Pons (tissue), 1 donor: ENCODE measurements at places on chromosomes 4 and X.

GRCh38 chrX:1449036-1449822 is 3.5 kb downstream of the ASMTL start:
- DNase-seq, result no peak

GRCh38 chrX:154396973-154397887 is 947 bp upstream of the RPL10 start:
- DNase-seq, result peak; percentile 26

DNA sequence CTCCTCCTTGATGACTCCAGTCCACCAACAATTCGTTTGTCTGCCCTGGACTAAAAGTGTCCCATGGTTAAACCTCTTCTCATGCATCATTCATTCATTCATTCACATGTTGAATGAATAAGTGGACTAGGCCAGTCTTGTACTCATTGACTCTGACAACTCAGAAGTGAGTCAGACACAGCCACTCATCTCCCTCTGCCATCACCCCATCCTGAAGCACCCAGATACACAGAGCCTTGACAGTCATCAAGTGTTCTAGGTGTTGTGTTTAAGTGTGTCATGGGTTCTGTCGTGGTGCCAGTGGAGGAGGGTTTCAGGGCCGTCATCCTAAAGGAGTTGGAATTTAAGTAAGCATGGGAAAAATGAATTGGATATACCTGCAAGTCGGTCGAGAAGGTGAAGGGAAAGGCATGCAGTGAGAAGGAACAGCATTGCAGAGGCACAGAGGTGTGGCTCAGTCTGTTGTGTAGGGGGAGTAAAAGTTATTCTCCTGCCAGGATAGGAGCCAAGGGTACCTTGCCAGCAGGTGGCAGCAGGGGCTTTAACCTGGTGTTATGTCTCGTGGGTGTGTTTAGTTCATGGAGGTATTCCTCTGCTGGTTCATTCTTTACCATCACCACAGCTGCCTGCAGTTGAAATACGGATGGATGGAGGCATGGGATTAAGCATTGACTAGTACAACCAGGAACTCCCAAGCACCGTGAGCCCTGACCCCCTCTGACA is 18.3 kb downstream of the MAGED2 start:
- DNase-seq, result no peak

DNA sequence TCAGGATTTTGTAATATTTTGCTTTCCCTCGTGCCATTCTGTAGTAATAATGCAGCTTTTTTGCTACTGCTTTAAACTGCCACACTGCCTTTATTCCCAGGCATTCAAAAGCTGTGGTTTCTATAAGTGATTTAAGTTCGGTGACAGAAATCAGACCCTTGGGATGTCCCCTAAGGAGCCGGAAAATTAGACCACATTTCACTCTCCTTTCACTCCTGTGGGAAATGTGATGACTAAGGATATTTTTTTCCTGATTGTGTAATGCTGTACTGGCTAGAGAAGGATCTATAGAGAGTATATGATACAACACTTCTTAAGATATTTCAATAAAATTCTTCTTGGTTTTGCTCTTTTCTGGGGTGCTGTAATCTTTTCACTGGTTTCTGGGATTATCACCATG is 24.4 kb downstream of the UGT2A3 start:
- DNase-seq, result no peak

GRCh38 chr4:142752202-142752786 is 93.8 kb downstream of the INPP4B start:
- DNase-seq, result peak; percentile 12

- no peak for DNase-seq
Observed at GRCh38 chr4:102694791-102695190, 66.0 kb downstream of the MANBA start.

DNA sequence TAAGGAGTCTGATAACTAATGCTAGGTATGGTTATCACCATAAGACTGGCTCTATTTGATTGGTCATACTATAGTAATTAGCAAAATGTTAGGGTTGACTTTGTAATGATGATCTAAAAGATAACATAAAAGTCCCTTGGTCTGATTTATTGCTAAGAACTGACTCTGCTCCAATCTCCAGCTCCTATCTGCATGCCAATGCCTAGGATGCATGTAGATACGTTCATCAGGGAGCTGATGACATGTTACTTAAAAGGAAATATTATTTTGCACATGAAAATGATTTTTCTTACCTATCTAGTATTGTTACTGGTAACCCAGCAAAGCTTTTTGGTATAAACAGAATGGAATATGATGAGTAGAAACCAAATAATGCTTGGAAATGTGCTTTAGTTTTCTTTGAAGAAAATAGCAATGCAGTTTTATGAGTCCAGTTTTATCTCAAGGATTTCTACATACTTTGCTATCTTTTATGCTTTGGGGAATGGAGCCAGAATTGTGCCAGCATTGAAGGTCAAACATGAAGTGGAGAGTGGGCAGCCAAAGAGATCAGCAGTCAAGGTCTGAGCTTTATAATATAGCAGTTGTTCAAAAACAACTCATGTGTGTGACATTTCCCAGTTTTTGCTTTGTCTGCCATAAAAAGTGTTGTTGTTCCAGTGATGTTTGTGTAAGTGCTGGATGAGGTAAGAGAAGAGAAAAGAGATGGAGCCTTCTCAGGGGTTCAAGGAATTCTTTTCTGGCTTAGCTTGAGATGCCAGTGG is 121.0 kb downstream of the ARHGAP24 start:
- DNase-seq, result no peak

GRCh38 chr4:180674619-180675358 is 1568.4 kb upstream of the TENM3 start:
- no peak for DNase-seq

DNA sequence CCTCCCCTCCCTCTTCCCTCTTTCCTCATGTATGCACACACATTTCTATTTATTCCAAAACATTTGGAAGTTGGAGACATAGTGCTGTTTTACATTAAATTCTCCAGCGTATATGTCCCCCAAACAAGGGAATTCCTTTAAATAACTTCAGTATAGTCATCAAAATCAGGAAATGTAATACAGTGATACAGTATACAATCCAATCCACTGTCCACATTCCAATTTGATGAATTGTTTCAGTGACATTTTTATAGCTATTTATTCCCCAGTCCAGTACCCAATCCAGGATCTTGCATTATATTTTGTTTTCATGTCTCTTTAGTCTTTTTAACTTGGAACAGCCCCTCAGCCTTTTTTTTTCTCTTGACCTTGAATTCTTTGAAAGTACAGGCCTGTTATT is 233.0 kb downstream of the DKK2 start:
- no peak for DNase-seq

- peak; percentile 31 for DNase-seq
Observed at GRCh38 chrX:128975745-128976144, 547.5 kb downstream of the SMARCA1 start.

- DNase-seq, result no peak
Observed at GRCh38 chr4:83318666-83319065, 16.0 kb downstream of the HPSE start.

DNA sequence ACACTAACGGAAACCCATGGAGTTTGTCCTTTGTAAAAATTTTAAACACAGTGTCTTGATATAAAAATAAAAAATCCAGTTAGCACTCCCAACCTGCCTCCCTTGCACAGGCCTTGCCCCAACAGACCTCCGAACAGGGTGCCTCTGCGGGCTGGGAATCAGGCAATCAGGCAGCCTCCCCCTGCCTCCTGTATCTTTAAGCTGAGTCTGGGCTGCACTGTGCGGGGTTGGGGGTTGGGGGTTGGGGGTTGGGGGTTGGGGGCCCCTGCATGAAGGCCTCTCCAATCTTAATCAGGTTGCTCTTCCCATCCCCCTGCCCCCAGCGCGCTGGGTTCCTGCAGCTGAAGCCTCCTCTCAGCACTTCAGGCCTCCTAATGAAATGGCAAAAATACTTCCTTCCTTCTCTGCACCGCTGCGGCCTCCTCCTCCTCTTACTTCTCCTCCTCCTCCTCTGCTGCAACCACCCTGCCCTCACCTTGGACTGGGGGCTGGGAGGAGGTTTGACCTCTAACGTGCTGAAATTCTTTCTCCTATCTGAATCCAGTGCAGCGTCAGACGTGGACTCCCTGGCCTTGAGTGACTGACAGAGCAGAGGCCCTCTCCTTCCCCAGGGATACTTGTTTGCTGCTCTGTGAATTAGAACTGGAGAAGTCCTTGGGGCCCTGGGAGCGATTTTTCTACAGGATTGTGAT is 26.6 kb downstream of the NLGN3 start:
- DNase-seq, result no peak

DNA sequence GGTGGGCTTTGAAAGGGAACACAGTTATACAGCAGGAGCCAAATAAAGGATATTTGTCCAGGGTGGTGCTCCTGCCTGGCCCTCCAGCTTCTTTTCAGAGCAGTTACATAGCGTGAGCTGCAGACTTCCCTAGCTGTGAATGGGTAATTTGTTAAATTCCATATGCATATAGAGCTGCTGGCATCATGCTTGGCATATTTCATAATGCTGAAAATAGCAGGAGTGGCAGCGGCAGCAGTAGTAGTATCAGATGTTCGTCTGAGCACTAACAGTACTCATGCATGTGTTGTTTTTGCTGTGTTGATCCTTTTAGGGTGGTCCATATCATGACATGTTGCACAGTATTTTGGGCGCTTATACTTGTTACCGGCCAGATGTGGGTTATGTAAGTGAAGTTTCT is 33.6 kb upstream of the TADA2B start:
- no peak for DNase-seq

- DNase-seq, result no peak
Observed at GRCh38 chrX:97763391-97763790, 879.7 kb downstream of the RPA4 start.

DNA sequence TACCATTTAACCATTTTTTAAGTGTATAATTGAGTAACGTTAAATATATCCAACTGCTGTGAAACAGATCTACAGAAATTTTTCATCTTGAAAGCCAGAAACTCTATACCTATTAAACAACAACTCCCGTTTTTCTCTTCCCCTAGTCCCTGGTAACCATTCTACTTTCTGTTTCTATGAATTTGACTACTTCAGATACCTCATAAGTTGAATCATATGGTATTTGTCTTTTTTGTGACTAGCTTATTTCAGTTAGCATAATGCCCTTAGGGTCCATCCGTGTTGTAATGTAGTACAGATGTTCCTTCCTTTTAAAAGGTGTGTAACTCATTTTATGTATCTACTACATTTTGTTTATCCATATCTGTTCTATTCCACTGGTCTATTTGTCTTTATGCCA is 48.7 kb downstream of the STAG2 start:
- DNase-seq, result no peak

DNA sequence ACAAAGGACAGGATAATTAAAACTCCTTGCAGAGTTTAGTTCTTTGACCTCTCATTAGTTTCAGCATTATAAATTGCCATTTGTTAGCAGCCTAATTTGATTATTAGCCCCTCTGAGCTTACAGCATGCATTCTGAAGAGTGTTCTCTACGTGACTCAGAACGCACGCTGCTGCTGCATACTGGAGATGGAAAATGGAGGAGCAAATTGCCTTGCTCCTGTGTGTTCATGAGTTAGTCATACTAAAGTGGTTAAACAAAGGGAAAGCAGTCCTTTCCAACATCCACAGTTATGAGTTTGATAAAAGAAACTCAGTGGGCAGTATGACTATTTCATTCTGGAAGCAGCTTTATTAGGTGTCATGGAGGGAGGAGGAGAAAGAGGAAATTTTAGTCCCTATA is 922.5 kb downstream of the RPA4 start:
- no peak for DNase-seq

DNA sequence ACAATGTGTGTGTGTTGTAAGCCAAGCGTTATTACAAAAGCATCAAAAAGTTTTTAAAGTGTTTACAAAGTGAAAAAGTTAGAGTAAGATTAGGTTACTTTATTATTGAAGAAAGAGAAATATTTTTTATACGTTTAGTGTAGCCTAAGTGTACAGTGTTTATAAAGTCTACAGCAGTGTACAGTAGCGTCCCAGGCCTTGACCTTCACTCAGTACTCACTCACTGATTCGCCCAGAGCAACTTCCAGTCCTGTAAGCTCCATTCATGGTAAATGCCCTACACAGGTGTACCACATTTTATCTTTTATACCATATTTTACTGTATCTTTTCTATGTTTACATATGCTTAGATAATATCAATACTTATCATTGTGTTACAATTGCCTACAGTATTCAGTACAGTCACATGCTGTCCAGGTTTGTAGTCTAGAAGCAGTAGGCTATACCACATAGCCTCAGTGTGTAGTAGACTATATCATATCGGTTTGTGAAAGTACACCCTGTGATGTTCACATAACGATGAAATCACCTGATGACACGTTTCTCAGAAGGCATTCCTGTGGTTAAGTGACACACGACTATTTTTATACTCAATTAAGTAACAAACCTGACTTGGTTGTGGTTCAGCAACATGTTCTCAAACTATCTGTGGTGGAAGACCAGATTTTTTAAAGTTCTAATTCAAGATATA is 152.0 kb upstream of the EDNRA start:
- DNase-seq, result no peak

DNA sequence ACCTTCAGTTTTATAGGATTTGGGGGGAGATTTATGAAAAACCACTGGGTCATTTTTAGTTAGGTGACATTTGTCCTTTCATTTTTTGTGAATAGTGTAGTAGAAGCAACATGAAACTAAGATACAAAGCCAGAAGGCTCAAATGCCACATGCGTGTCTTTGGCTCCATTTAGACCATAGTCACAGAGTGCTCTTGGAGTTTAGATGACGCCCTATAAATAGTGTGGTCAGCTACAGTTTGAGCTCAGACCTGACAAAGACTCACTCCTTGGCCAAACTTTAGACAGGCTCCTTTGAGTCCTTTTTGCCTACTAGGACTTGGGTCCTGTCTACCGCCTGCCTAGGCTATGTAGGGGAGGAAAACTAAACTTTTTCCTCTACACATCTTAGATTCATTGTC is 16.8 kb upstream of the PAGE1 start:
- DNase-seq, result no peak

DNA sequence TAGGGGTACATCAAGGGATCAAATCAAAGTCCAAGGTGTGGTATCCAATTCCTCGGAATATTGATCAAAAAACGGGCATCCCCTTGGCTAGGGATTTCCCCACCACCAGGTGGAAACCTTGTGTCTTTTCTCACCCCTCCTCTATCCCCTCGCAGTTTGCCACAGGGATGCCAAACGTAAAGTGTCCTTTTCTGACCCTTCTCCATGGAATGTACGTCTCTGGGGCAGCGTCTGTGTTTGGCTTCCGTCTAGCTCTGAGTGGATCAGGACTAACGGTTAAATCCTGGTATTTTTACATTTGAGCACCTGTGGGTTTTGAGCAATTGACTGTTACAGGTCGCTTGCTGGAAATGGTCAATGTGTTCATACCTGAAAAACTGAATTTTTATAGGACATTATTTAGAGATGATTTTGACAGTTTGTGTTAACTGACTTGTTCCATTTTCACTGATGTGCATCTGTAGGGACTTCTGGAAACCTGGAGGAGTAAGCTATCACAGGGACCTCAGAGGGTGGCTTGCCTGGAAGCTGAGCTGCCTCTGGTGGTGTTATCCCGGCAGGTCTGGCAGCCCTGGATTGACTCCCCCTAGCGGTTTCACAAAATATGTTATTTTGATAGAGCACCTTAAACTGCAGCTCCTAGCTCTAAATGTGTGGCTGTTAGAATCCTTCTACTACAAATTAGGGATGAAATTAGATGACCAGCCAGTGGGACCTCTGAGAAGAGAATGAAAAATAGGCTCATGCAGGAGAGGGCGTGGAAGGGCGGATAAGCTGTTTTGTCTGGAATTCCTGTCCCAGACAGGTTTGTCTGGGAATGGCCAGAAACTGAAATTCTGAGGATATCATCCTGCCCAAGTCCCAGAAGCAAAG is 8.8 kb upstream of the MGST2 start:
- peak; percentile 68 for DNase-seq
